H7 (cell line): ENCODE measurements at places on chromosomes 3 and 15. TPM values are rescaled to one million over a fixed set of nuclear protein-coding genes. Genes with fewer than 3 reads are reported as not detected.

- DNase-seq = no peak
Measured at GRCh38 chr15:63156086-63156710, 1.1 kb downstream of the RPS27L start.

DNA sequence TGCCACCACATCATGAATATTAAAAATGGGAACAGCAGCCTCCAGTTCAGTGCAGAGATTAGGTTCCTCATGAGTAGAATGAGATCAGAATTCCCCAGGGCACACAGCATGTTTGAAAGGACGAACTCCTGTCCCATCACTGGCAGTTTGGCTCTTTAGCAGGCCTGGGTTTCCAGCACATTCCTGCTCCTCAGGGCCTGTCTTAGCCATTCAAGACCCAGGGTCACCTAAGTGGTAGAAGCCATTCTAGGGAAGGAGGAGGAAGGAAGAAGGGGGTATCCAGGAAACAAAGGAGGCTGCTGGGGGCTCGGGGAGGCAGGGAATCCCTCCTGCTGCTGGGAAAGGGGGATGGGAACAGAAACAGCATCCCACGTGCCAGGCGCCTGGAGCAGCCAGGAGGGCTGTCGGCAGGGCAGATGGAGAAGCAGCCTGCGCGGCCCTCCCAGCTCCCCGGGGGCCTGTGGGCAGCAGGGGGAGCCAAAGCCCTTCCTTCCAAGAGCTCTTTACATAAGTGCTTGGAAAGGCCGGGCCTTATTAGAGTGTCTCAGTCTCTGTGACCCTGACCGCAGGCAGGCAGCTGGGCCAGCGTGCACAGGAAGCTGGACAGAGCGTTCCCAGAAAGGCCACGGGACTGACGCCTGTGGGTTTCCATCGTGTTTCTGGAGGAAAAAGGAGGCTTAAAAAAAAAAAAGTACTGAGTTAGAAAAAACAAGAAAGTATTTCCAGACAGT lies 24.7 kb downstream of the LOXL1 start:
- DNase-seq = peak; percentile 97

GRCh38 chr3:119624002-119624720 lies 26.5 kb downstream of the PLA1A start:
- DNase-seq = no peak

ADCY5 gene
- 2.4 and 5.1 TPM in 2 replicates for total RNA-seq

RLBP1 gene
- 0.15 TPM in 1 of 2 replicates, not detected in the other for total RNA-seq

GRCh38 chr15:94582368-94582767 lies 351.0 kb downstream of the MCTP2 start:
- peak; percentile 20 for DNase-seq

BTLA gene
- total RNA-seq = not detected in 2 replicates

- DNase-seq = no peak
Measured at GRCh38 chr15:85584872-85585271, 204.5 kb downstream of the AKAP13 start.

DNA sequence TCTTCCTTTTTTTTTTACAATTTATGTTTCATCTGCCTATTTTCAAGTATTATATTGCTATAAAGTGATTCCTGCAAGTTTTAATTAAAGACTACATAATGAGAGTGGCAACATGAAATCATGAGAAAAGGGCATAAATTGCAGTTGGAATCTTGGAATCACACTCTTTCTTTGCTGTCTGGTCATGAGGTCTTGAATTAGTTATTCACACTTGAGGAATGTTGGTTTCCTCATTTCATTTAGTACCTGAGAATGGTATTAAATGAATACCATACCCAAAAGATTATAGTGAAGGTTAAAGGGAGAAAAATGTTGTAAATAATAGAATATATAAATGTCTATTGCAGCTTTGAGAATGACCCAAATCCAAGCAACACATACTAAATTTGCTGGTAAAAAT lies 25.8 kb upstream of the CNTN3 start:
- DNase-seq = no peak

GRCh38 chr3:134341389-134341788 lies 32.9 kb downstream of the AMOTL2 start:
- no peak for DNase-seq

DNA sequence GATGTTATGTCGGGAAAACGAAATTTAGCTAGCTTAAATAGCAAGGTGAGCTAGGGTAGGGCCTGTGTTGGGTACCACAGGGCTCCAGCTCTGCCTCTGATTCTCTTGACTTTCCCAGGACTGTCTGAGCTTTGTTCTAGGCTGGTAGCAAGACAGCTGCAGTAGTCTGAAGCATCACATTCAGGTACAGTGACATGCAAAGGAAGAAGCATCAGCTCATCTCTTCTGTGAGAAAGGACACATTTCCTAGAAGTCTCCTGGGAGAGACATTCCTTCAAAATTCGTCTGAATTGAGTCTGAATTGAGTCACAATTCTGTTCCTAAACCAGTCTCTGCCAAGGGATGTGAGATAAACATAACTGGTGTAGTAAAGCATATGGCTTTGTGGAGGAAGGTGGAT lies 8.5 kb upstream of the UBXN7 start:
- no peak for DNase-seq
